ENCODE measurements at places on chromosomes 5 and 9.
A peak's percentile ranks its signal among the peaks of the same experiment; 100 is the strongest.

DNA sequence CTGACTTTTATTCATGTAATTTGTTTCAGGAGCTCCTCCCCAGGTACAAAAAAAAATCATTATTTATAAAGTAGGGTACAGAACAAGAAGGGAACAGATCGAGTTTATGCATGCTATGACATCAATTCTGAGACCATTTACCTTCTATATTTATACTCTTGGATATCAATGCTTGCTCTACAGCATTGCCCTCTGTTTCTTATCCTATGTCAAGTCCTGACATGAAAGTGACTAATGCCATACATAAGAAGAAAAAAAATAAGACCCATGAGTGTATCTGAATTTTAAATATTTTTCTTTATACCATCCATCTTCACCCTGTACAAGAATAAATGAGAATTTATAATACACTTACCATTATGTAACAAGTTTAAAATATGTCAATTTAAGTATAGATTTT is 2016.3 kb upstream of the CDH9 start:
- DNase-seq, result no peak

DNA sequence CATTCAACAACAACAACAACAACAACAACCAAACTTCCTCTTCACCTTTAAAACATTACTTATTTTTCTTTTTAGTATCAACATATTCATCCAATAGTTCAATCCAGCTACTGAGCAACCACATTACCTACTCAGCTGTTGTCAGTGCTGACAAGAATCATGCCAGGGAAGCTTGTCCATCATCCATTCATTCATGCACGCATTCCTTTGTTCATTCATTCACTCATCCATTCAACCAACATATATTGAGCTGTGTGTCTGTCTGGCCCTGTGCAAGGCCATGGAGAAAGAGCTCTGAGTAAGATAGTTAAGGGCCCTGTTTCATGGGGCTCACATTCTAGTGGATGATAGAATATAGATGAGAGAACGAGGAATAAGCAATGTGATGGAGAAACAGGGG is 80.2 kb upstream of the TBC1D2 start:
- no peak for DNase-seq

GRCh38 chr9:86598411-86599239 is 244.4 kb upstream of the TUT7 start:
- DNase-seq, result peak; percentile 72

DNA sequence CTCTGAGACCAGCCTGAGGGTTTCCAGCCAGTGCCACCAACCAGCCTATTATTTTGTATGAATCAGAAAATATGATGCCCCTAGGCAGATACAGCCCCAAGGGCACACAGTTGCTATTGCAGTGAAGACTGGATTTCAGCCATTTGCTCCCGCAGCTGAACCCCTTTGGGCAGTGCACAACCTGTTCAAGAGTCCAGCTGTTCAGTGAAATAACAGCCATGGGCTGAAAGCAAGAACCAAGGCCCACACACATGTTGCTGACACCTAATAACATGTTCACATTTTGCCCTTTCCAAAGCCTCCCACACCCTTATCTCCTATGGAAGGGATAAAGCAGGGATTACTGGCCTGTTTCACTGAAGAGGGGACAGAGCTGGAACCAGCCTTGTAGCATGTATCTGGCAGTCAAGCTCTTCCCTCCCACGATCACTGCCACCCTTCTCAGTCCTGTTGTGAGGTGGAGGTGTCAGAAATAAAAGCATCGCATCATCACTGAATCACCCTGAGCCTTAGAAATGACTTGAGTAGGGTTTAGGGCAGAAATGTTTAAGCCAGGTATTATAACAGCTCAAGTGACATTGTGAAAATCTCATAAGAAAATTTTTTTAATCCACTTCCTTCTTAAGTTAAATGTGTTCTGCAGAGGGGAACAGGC is 137.1 kb upstream of the FSTL4 start:
- DNase-seq, result no peak

DNA sequence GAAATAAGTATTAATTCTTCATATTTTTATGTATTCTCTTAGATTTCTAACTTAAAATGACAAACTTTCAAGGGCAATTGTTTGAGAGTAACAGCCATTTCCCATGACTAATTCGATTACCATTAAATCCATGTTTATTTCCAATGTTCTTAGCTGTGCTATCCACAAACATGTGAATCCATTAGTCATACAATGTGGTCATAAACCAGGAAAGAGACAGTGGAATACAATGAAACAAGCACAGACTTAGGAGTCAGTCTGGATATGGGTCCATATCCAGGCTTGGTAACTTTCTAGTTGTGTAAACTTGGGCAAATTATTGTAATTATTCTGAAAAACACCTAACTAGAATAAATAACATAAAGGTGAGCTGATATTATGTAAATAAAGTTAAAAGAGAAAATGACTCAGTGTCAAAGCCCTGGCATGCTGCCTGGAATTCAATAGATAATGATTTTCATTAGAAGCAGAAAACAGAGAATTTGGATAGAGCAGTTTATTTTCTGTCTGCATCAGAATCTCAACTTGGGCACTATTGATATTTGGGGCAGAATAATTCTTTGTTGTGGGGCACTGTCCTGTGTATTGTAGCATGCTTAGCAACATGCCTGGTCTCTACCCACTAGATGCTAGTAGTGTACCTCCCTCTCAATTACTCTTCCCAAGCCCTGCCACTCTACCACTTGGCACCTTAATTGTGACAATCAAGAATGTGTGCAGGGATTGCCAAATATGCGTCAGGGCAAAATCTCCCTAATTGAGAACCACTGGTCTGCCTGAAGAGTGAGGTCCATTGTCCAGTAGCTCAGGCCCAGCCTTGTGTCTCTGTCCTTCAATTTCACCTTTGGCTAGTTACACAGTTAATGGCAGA is 44.7 kb upstream of the SLC27A6 start:
- DNase-seq, result no peak

DNA sequence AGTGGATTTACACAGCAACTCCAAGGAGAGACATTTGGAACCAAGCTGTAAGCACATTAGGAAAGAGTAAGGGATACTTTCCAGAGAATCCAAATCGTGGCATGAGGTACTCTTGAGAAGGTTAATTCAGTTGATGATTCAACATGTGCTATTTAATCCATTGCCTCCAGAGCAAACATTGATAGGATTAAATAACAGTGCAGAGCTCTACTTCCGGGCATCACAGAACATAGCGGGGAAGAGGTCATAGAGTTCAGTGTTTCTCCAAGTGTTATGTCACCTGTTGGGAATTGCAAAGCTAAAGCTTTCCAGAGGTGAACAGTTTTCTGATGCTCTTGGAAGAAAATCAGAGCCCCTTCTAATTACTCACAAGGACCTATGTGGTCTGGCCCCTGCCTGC is 127.5 kb downstream of the PPP2R2B start:
- DNase-seq, result no peak

DNA sequence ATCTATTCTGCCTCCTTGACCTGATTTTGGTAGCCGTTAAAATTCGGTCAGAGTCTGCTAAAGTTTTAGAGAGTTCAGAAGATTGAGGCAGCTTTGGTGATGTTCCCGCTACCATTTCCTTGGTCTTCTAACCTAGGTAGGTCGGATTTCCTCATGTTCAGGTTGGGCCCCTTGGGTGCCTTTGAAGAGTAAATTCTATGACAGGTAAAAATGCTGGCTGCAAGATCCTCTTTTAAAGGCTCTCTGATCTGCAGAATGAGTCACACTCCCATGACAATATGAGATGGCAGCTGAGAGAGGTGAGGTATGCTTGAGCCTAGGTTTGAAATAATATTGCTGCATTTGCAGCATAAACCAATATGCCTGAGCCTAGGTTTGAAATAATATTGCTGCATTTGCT is 198.9 kb downstream of the TSSK1B start:
- DNase-seq, result no peak

DNA sequence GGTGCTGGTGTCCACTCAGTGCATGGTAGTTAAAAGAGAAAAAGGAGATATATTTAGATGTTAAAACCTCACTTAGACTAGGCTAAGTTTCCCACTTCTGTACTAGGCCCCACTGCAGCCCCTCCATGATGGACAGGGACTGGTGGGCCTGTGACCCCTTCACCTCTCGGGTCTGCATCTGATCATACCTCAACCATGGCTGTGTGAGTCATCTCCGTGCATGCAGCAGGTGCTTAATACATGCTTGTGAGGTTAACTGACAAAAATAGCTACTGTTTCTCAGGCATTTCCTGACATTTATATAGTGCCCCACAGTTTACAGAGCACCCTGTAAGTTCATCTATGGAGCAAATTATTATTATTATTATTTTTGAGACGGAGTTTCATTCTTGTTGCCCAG is 8.4 kb upstream of the URM1 start:
- DNase-seq, result no peak

- DNase-seq, result no peak
These were observed 408.9 kb downstream of the PDE4D start for GRCh38 chr5:59484618-59485017.

- no peak for DNase-seq
These were observed 1029.9 kb upstream of the WWC1 start for GRCh38 chr5:167261309-167262100.

DNA sequence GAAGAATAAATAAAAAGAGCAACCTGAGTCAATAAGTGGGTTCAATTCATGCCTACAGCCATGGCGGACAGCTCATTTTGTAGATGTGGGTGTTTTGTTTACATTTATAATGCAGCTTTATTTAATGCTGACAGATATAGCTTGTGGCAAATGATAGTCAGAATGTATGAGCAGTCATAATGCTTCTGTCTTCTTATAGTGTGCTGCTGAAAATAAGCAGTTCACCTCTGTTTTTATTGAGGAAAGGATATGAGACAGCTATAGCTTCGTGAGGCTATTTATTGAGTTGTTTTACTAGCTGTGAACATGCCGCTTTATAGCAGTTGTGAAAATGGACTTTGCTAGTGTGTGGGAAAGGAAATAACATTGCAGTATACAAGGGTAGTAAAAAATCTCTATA is 147.4 kb downstream of the PBX3 start:
- DNase-seq, result no peak

- DNase-seq, result peak; percentile 29
These were observed 118.6 kb upstream of the DAB2 start for GRCh38 chr5:39543335-39543734.

DNA sequence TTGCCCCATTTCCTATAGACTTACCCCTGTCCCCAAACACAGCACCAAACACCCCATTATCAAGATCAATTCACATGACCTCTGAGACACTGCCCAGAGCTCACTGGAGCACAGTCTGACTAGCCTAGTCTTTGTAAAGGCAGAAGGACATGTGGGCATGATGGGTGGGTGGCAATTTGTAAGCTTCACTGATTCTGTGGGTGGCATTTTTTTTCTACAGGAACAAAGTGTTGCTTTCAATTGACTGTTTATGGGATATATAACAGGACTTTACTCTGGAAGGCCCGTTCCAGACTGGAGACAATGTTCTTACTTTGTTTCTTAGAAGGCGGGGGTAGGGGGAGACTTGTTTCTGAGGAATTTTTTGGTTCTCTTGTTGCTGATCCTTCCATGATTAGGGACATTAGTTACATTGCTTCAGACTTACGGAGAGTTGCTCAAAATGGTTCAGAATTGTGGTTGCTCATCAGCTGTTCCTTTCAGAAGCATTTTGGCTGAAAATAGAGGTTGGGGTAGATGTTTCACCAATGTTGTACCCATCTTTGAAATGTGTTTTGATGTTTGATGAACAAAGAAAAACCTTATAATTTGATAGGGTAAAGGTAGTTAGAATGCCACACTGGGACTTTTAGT is 20.2 kb downstream of the NNT start:
- no peak for DNase-seq

- no peak for DNase-seq
These were observed 31.0 kb downstream of the C9orf40 start for GRCh38 chr9:74921737-74922136.

GRCh38 chr5:82352146-82352791 is 74.1 kb upstream of the RPS23 start:
- no peak for DNase-seq

GRCh38 chr5:141476132-141476911 is 556 bp downstream of the PCDHGC3 start:
- DNase-seq, result peak; percentile 75

- no peak for DNase-seq
These were observed 66.9 kb downstream of the MAN2A1 start for GRCh38 chr5:109756543-109757185.

- DNase-seq, result no peak
These were observed 929.9 kb downstream of the TLE4 start for GRCh38 chr9:80501635-80502034.

DNA sequence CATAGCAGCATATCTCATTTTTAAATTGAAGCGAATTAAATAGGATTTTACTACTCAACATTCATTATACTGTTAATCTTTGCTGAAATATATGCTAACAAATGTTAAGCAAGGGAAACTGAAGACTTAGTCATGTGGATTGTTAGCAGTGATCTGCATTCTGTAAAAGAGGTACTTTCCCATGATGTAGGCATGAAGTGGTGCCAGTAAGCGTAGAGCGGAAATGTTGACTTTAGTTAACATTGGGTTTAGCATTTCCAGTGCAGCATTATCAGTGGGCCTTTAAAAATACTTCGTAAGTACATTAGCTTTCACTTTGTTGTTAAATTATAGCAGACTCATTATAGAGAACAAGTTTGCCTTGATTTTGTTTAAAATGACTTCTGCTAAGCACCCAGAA is 130.3 kb downstream of the CDC42SE2 start:
- no peak for DNase-seq

GRCh38 chr5:88226881-88227450 is 41.7 kb downstream of the TMEM161B start:
- DNase-seq, result no peak

DNA sequence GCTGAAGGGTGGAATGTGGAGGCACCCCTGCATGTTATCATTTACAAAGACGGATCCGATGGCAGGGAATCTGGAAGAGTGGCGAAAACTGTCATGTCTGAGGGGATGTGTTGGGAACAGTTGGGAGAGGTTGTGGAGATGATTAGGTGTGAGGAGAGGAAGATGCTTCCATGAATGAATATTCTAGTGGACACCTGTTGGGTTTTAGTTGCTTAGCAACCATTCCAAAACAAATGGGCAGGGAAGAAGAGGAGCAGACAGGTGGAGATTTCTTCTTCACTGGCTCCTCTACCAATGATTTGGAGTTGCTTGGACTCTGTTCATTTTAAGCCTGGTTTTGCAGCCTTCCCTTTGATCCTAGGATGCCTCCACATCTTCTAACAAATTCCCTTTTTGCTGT is 465.3 kb upstream of the CLINT1 start:
- DNase-seq, result no peak

DNA sequence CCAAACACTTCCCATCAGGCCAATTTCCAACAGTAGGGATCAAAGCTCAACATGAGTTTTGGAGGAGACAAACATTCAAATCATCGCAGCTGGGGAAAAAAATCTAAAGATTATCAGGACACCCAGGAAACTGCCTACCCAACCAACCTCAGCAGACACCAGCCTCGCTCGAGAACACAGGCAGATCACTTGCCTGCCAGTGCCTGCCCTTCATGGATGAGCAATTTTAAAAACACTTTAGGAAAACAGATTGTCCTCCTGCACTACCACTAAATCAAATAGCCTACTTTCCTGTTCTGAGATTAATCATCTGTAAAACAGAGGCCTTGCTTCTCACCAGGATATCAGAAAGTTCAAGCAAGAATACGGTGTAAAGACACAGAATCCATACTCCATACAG is 14.7 kb upstream of the TMEM174 start:
- DNase-seq, result no peak

GRCh38 chr5:14153932-14154731 is 11.0 kb downstream of the TRIO start:
- peak; percentile 79 for DNase-seq
